ENCODE measurements at places on chromosomes 6 and 20.
A peak's percentile ranks its signal among the peaks of the same experiment; 100 is the strongest.

DNA sequence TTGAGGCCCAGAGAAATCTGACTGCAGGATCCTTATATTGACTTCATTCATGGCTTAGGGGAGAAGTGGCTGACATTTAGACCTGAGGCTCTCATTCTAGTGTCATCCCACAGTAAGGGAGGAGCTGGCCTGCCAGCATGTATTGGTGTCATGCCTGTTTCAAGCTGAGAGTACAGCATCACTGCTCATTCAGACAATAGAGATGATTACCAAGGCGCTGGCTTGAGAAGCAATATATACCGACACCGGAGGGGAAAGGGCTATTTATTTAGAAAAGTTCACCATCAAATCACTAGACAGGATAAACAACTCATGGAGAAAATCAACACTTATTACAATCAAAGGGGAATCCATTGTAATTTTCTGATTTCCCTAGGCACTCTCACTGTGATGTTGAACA lies 84.4 kb upstream of the HDAC2 start:
- no peak for DNase-seq

DNA sequence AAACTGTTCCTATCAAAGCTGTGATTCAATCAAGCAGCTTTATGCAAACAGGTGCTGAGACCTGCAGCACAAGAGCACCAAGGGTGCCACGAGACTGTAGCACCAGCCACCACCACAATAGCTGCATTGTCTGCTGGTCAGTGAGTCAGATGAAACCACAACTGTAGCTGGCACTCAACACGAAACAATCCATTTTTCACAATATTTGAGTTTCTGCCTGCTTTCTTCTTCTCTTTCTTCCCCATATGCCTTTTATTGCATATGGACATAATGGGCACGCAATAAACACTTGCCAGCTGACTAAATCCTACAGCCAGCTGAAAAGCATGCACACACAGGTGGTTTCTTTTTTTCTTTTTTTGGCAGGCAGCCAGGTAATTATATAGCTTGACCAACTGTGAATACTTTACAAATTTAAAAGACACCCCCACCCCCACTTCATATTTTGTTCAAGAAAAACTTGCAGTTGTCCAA lies 16.6 kb downstream of the SLC2A12 start:
- peak; percentile 84 for DNase-seq

DNA sequence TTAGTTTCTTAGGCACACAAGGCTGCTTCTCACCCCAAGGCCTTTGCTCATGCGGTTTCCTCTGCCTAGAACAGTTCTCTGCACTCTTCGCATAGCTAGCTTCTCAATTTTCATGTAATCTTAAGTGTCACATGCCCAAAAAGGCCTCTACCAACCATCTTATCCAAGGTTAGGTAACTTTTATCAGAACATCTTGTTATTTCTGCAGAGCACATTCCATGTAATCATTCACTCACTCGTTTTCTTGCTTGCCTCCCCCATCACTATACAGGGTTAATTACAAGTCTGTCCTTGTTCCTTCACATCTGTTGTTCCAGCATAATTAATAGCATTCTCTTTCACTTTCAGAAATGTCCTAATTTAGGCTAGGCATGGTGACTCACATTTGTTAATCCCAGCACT lies 53.8 kb downstream of the NCOA6 start:
- peak; percentile 18 for DNase-seq

DNA sequence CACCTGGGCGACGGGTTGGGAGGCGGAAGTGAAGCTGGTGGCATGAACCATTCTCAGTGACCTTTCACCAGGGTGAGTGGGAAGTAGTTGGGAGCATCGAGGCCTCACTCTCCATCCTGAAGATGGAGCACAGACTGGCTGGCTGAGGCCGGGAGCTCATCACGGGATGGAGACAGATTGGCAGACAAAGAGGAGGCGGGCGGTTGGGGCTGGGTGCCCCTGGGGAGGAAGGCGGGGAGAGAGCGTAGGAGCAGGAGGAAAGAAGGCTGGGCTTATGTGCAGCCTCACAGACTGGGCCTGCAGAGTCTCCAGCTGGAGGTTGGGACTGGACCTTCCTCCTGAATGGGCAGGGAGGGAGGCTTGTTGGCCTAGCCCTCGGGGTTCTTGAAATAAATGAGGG lies 44.2 kb upstream of the SCRT2 start:
- DNase-seq = no peak

DNA sequence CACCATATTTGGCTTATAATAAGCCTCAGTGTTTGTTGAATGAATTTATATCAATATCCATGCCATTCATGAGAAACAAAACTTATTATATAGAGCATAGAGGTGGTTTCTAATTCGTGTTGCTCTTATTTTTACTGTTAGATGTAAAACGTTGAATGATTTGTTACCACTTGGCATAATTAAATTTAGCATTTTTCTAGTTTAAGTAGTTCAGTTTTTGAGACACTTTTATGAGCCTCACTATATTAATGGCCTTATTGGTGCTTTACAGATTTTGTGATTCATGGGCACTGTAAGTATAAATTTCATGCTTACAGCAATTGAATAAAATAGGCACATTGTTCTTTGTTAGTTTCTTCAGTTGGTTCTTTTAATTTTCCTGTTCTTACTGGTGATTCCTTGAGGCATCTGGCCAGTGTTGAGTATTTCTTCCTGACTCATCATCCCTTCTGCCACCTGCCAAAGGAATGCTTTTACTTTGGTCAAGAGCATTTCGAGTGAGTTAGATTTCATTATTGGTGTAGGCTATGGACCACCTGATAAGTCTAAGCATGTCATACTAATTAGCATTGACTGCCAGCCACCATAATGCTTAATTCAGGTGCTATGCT lies 34.8 kb downstream of the CDKAL1 start:
- DNase-seq = peak; percentile 48

GRCh38 chr6:53309059-53309900 lies 39.5 kb downstream of the ELOVL5 start:
- peak; percentile 77 for DNase-seq

DNA sequence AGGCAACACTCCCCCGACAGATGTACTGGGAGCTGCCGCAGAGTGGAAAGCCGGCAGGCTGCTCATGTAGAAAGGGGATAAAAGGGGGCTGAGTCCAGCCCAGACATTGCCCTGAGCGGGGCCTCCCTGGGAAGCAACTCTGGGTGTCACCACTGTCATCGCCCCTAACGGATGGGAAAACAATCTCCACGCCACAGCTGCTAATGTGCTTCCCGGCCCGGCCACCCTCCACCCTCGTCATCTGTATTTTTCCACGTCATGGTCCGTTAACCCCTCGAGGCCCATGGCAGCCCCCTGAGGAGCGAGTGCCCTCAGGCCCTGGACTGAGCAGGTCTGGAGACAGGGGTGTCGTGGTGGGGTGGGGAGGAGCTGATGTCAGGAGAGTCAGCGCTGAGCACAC lies 227.4 kb downstream of the DLL1 start:
- DNase-seq = no peak

GRCh38 chr6:142376115-142376514 lies 74.3 kb downstream of the ADGRG6 start:
- DNase-seq = no peak

DNA sequence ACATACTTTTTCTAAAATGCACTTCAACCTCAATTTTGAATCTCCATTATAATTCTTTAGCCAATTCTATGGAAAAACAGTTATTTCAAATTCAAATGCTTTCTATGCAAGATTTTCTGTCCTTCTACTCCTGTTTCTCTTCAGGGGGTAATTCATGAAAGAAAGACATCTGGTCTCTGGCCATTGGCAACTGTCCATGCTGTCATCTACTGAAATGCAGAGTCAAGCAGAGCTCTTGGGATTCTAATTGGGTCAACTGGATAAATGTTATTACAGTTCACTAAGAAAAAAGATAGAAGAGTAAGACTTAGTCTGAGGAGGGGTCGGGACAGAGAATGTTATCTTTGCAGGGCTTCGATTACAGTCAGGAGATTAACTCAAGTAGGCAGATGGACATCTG lies 22.0 kb upstream of the BMP5 start:
- DNase-seq = no peak

DNA sequence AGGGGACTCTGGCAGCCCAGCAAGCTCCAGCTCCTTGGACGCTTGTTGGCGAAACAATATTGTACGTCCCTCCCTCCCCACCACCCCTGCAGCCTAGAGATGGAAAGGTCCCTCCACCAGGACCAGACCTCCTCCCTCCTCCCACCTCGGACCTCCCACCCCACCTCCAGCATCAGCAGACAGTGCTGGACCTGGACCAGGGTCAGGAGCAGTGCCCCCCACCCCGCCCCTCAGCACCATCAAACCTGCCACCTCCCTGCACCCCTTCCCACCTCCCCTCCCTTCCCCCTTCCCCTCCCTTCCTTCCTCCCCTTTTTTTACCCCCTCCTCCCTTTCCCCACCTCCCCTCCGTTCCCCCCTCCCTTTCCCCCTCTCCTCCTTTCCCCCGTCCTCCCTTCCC lies 98.4 kb downstream of the TAF4 start:
- no peak for DNase-seq

DNA sequence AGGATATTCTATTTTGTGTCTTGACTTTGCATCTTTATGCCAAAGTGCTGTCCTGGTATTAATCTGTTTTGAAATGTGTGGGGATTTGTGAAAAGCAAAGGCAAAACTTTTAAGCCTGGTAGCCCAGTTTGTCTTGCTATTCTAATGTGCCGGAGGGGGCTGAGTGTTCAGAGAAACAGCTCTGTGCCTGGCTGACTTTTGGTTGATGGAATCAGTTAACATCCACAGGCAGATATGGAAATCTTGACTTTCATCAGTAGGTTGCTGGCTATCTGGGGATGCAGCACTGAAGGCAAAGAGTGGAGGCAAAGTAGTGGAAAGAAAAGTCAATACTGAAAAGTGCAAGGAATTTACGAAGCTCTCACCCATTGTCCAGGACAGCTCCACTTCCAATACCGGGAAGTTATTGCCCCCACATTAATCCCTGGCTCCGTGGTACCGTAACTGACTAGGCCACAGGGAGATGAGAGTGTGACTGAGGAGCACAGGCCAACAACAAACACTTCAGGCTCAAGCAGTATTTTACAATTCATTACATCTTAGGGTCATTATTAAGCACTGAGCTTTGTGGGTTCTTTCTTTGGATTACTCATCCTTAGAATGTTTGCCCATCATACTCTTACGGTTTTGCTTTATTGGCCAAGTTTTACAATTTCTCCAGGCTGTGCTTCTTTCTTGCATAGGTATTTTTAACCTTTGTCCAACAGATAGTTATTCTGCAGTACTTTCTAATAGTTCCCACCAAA lies 164.6 kb downstream of the MTFR2 start:
- no peak for DNase-seq

DNA sequence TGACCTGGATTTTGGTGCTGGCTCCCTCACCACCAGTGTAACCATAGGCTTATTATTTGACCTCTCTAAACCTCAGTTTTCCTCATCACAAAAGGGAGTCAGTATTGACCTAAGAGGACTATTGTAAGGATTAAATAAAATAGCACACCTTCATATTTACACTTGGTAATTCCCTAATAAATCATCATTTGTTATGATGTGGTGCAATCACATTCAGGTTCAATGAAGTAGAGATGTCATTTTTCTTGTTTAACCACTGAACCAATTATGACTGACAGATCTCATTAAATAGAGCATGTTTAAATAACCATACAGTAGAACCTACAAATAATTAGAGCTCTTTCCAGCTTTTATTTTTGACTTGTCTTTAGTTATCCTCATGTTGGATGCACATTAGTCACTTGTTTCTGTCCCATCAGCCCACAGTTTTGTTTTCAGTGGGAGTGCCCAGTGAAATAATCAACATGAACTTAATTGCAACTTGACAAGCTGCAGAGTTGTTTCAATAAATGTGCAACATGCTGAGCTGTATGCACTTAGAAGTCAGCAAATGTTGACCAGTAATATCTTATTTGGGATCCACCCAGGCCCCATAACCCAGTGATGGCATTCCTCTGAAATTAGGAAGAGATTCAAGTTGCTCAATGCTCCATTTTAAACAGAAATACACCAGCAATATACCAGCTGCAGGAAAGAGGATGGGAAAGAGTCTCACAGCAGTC lies 451.7 kb upstream of the MARCKS start:
- DNase-seq = no peak

GRCh38 chr6:15350386-15351083 lies 104.7 kb downstream of the JARID2 start:
- DNase-seq = no peak

GRCh38 chr6:134175532-134176263 lies 123.3 kb upstream of the SLC2A12 start:
- DNase-seq = peak; percentile 79

DNA sequence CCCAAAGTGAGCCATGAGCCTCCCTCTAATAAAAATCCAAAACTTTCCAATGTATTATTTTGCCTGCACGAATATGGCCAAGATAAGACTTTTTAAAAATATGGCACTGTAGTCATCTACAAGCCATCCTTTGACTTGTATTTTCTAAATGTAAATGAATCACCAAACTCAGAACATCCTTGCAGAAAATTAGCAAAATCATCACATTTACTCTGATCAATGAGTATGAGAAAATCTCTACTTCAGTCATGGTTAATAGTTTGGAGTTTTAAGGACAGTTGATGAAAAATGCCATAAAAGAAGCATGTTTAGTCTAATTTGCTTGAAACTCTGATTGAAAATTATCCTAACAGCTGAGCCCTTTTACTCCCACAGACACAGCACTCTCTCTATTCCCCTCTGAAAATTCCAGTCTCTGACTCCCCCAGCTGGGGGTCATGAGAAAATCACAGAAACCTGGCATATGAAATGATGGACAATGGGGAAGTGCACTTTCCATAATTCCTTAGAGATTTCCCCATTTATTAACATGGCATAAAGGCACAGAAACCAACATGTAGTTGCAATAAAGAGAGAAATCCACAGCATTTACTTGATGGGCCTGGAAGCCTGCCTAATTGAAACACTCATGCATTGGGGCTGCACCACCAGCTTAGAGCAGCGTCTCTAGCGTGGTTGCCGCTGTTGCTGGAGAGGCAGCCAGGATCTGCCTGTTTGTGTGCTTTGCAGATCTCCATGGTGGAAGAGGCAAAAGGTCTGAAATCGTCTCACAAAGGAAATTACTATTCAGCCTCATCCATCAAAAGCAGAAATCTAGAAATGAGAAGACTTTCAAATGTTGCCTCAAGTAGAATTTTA lies 214.0 kb downstream of the WDR27 start:
- DNase-seq = peak; percentile 16

- peak; percentile 80 for DNase-seq
Measured at GRCh38 chr6:157873735-157874344, 50.8 kb downstream of the SNX9 start.

- DNase-seq = no peak
Measured at GRCh38 chr20:5662769-5663168, 87.4 kb upstream of the SHLD1 start.

GRCh38 chr6:41428996-41429421 lies 93.6 kb downstream of the NCR2 start:
- no peak for DNase-seq

DNA sequence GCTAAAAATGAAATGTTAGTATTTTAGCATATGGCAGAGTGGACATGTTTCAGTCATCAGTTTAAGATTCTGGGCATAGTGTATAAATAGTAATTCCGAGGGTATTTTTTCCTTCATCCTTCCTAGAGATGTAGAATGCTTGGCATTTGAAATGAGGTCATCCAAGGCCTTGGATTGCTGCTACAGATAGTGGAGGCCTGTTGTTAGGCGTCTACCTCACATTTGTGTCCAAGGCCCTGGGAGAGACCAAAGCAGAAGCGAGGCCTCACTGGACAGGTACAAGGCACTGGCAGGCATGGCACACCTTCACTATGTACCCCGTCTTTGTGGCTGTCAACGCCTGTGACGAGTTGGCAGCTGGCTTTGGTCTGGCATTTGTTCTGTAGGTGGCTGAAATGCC lies 58.0 kb downstream of the DTD1 start:
- DNase-seq = no peak

Measured in MCF 10A (cell line).